ENCODE measurements at places on chromosomes 3 and 15.

- DNase-seq = no peak
Measured at GRCh38 chr3:137008976-137009375, 51.2 kb downstream of the IL20RB start.

- no peak for DNase-seq
Measured at GRCh38 chr3:134754768-134755559, 40.1 kb upstream of the EPHB1 start.

GRCh38 chr15:68410466-68411342, 21.3 kb downstream of the ITGA11 start:
- no peak for DNase-seq

GRCh38 chr3:155991847-155992246, 121.4 kb downstream of the GMPS start:
- no peak for DNase-seq

GRCh38 chr15:98668566-98669308, 20.4 kb downstream of the IGF1R start:
- DNase-seq = no peak

GRCh38 chr3:49028298-49028672, 913 bp downstream of the IMPDH2 start:
- no peak for DNase-seq

DNA sequence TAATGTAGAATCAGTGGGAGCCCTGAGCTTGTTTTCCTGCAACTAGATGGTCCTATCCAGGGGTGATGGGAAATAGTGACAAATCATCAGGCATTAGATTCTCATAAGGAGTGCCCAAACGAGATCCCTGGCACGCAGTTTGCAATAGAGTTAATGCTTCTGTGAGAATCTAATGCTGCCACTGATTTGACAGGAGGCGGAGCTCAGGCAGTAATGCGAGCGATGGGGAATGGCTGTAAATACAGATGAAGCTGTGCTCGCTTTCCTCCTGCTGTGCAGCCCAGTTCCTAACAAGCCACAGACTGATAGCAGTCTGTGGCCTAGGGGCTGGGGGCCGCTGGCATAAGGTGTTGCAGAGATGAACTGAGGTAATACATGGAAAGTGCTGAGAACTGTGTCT, 28.3 kb upstream of the TMEM42 start:
- DNase-seq = no peak

GRCh38 chr15:59115047-59115446, 10.1 kb downstream of the CCNB2 start:
- no peak for DNase-seq

DNA sequence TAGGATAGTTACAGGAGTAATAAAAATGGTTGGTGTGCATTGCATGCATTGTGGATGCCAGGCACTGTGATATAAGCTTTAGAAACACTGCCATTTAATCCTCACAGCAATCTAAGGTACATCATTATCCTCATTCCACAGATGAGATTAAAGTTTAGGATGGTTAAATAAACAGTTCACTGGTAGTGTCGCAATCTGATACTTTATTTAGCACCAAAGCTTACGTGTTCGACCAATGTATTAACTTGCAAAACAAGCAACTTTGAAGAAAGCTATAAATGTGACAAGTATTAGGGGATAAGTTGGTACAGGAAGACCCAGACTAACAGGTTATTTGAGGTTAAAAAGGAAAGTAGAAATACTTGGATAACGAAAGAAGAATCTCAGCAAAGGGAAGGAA, 150.5 kb upstream of the ZNF385D start:
- no peak for DNase-seq

GRCh38 chr3:12752809-12753208, 6.2 kb downstream of the TMEM40 start:
- no peak for DNase-seq

- no peak for DNase-seq
Measured at GRCh38 chr3:100994187-100994586, 966 bp upstream of the ABI3BP start.

- DNase-seq = no peak
Measured at GRCh38 chr3:152508705-152509104, 240.0 kb downstream of the MBNL1 start.

DNA sequence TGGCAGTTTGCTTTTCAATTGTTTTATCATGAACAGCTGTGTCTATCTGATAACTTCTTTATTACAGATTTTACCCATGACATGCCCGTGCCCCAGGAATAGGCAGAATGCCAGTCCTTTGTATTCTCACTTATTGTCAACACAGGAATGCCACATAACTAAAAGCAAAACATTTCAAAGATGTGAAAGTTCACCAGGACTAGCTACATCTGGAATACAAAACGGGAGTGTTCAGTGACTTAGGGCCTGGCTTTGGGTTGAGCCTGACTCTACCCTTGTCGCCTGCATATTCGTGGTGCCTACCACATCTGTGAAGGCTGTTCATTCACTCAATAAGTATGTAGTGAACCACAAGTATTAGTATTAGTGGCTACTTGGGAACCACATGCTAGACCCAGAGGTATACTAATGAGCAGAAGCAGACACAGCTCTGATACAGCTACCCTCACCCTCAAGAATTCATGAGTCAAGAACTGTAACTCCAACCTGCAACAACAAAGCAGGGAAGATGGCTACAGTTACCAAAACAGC, 2.9 kb downstream of the TNFSF10 start:
- DNase-seq = no peak
